Right renal cortex interstitium (tissue), 3 donors: ENCODE measurements at places on chromosomes 6 and 20.

DNA sequence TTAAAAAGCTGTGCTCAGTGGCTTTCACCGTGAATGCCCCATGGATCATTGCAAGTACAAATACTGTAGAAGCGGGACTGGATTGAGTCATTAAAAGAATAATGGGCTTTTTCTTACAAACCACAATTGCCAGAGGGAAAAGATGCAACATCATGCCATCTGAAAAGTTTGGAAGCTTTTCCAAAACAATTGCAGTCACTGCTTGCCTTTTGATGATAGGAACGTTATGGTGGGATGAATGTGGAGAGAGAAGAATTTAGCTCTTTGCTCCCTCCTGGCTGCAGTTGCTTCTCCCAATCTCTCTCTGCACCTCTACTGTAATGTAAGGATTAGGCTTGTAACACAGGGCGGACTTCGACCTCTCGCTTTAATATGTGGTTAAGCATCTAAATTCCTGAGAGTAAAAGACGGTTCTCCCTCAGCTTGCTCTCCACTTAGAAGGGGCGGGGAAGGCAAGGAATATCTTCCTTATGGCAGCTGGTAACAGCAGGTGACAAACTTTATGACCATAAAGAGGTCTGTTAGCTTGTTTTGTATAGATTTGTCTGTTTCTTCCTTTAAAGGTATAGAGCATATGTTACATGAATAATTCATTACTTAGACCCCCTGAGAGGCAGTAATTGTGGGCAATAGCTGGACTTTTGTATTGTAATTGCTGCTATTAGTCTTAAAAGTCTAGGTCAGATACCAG, 376.1 kb downstream of the UTRN start:
- no peak for DNase-seq

DNA sequence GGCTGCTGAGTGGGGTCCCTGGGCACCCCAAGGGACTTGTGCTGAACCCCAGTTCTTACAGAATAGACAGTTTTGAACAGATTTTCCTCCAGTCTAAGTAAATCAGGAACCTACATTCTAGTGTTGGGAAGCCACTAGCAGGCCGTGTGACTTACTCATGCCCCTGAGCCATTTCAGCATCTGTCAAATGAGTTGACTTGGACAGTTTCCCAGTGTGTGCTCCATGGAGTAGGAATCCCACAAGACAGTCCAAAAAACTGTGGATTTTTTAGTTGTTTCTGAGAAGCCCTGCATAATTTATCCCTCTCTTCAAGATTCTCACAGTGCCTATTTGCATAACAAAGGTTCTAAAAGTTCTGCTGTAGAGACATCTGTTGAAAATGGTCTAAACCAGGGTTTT, 2.1 kb downstream of the GABRR2 start:
- DNase-seq = no peak

DNA sequence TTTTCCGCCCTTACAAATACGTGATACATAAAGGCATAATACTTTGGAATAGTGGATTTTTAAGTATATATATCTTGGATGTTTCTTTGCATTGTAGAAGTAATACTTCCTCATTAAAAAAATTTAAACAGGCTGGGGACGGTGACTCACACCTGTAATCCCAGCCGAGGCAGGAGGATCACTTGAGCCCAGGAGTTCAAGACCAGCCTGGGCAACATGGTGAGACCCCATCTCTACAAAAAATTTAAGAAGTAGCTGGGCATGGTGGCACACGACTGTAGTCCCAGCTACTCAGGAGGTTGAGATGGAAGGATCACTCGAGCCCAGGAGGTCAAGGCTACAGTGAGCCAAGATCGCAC, 38.6 kb upstream of the RNF8 start:
- DNase-seq = no peak

GRCh38 chr6:31379850-31380249, 22.9 kb upstream of the HLA-B start:
- DNase-seq = no peak

DNA sequence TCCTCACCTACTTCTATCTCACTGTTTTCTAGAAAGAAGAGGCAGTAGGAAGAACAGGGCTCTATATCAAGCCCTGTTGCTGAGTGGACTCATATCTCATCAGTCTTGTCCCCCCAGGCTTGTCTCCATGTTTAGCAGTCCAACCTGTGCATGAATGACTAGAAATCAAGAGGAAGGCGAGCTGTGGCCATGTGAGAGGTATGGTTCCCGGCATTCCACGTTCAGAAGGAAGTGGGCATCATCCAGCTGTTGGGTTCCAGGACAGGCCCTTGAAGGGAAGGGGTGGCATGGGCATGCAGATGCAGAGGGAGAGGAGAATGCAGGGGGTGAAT, 176.6 kb downstream of the MRPL14 start:
- DNase-seq = no peak

DNA sequence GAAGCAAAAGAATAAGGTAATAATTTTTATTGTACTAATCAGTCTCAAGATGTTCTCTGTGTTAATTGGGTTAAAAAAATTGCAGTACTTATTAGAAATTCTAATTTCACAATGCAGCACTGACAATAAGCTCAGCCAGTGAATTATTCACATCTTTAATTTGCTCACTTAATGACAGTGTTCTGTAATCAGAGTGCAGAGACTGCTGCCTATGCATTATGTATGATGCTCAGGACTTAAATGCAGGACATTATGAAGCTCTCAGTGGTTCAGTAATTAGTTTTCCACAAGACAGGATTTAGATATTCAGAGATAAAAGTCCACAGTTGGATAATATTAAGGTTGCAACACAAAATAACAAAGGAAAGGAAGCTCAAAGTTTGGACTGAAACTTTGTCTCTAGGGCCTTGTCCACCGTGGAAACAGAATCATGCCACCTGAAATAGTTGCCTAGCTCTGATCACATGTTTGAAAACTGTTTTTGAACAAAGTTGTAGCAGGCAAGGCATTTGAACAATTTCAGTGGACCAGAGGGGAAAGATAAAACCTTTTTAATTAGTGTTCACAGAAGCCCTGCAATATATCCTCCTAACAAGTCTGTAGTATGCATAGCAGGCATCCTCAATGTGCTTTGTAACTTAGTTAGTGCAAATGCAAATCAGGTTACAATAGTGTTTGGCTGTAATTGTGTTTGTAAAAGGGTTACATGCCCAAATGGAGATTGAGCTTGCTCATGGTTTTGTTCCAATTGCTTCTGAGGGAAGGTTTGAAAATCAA, 23.7 kb upstream of the MMS22L start:
- DNase-seq = no peak

- no peak for DNase-seq
Observed at GRCh38 chr6:12286373-12287110, 3.6 kb upstream of the EDN1 start.
